ENCODE measurements at places on chromosomes 1 and 21. TPM values are rescaled to one million over a fixed set of nuclear protein-coding genes. Genes with fewer than 3 reads are reported as not detected.

THEM5 gene
- total RNA-seq = not detected

MPZ gene
- total RNA-seq = 0.87 TPM

HSPG2 gene
- total RNA-seq = 92.9 TPM

SDC3 gene
- 7.7 TPM for total RNA-seq

ZNF670 gene
- total RNA-seq = 3.9 TPM

MARK1 gene
- 1.7 TPM for total RNA-seq

GIPC2 gene
- 0.11 TPM for total RNA-seq

GNG4 gene
- 3.0 TPM for total RNA-seq

AKIRIN1 gene
- 36.9 TPM for total RNA-seq

Measured in uterine smooth muscle cell (primary cell).